ENCODE measurements at places on chromosomes 7 and 10.

DNA sequence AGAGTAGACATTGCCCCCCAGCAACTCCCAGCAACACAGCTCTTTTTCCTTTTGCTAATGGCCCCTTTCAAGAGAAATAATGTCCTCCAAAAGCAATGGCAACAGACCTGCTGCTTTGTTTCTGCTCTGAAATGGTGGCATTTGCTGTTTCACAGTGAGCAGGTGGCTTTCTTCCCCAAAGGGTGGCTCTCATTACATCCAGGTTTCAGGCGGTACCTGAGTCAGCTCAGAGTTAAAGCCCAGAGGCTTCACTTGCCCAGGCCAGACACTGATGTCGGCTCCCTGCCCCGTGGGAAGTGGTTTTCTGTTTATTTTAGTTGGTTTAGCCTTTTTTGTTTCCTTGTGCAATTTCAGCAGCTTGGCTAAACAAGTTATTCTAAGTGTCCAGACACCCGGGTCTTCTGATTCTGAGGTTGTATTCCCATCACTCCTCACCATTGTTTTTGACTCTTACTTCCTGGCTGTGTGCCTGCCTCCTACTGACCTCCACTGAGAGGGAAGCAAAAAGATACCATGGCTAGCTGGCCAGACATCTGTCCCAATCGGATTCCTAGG is 7.8 kb upstream of the ATOH7 start:
- no peak for DNase-seq

DNA sequence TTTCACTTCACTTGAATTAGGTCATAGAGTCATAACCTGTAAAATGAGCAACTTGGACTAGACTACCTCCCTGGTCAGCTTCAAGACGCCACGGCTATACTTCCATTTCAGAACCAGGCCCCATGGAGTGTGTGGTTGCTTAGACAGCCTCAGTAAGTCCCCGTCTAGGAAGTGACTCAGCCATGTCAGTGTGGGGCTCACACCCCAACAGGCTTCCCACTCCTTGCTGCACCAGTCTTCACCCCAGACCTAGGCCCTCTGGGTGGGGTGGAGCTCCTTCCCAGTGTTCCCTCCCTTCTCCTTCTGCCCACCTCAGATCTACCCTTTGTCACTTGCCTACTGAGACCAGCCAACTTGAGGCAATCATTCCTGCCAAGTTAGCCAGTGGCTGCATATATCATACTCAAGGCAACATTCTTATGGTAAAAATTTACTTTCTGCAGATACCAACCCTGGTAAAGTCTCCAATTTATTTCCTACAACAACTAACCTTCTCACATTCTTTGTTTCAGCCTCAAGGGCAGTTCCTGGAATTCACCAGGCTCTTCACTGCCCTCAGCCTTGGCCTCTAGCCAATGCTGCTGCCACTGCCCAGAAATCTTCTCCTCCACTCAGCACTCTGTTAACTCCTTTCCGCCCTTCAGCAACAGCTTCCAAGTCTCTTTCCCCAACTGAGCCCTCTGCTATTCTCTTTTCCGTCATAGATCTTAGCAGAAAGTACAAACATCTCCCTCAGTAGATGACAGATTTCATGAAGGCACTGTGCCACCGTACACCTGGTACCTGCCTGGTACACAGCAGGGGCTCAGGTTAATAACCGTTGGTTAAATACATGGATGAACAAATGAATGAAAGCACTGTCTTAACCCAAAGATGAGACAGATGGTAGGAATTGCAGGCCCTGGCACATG is 31.3 kb upstream of the ZNRF2 start:
- no peak for DNase-seq

DNA sequence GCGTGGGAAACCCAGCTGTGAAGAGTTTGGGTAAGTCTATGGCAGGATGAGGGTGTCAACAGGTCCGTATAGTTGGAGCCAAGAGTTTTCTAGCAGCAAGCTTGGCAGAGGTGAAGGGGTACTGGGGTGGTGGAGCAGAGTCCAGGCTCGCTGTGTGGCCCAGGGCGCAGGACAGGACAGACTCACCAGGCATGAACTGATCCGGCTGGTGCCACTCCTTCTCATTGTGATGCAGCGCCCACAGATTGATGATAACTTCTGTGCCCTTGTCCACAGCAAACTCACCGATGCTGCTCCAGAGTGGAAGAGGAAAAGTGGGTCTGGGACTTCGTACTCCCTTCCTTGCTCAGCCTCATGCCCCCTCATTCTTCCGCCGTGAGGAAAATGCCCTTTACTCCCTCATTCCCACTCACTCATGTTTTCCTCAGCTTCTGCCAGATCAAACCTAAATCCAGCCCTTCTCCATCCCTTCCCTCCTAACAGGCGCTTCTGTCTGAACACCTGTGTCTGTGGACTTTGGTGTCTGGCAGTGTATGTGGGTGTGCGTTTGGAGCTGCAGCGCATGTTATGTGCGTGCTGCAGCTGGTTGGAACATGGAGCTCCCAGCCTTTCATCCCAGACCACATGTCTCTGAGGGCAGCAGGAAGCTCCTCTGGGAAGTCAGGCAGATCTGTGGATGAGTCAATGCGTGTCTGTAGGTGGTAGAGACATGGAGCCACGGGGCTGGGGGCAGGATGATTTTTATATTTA is 5.7 kb downstream of the CYP17A1 start:
- DNase-seq, result no peak

- no peak for DNase-seq
These were observed 130.9 kb downstream of the BMPER start for GRCh38 chr7:34036051-34036920.

GRCh38 chr10:22683140-22683389 is 31.3 kb downstream of the PIP4K2A start:
- no peak for DNase-seq

DNA sequence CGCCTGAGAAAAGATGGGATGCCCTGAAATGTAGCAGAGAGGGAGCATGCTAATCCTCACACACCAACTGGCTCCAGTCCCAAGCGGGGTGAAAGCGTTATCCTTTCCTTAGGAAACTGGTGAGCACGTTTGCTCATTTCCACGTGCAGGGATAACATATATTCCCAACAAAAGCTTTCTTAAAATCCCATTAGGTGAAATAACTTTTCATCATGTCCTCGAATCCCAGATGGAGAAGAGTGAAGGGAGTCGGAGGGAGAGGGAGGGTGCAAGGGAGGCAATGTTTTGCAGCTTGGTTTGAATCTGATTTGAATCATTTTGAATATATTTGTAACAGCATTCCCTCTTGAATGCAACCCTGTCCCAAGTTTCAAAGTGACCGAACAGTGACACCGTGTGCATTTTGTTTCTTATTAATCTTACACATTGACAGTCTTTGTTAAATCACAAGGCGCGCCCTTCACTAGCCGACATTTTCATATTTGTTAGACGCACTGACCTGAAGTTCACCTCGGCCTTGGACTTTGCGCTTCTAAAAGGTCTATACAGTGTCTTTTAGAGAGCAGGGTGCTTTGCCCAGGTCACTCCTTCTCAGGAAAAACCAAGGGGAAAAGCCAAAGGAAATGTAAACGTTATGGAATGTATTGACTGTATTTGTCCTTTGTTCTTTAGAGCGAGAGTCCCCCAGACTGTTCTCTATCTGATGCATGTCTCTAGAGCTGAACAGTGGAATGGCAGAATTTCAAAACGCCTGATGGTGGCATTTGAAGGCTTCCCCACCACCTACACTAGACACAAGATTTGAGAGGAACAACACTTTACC is 3.1 kb upstream of the HOXA4 start:
- no peak for DNase-seq
